ENCODE measurements at places on chromosomes 5 and 9.
A peak's percentile ranks its signal among the peaks of the same experiment; 100 is the strongest.

GRCh38 chr5:87339986-87340385 lies 72.3 kb downstream of the RASA1 start:
- DNase-seq: no peak

DNA sequence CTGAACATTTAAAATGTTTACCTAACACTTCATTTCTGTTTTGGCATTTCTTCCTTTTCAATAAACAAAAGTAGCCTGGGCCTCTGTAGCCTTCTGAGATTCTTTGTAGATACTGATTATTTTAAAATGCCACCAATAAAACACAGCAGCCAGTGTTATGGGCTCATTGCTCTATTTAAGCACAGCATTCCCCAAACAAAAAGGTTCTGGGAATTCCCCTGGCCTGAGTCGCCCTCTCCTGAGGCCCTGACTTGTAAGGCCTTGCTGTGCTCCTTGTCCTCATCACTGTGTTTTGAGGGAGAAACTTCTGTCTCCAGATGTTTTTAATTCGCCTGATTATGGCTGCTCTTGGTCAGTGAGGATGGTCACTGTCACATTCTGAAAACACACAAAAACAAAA lies 33.0 kb upstream of the CTXN3 start:
- DNase-seq: no peak

DNA sequence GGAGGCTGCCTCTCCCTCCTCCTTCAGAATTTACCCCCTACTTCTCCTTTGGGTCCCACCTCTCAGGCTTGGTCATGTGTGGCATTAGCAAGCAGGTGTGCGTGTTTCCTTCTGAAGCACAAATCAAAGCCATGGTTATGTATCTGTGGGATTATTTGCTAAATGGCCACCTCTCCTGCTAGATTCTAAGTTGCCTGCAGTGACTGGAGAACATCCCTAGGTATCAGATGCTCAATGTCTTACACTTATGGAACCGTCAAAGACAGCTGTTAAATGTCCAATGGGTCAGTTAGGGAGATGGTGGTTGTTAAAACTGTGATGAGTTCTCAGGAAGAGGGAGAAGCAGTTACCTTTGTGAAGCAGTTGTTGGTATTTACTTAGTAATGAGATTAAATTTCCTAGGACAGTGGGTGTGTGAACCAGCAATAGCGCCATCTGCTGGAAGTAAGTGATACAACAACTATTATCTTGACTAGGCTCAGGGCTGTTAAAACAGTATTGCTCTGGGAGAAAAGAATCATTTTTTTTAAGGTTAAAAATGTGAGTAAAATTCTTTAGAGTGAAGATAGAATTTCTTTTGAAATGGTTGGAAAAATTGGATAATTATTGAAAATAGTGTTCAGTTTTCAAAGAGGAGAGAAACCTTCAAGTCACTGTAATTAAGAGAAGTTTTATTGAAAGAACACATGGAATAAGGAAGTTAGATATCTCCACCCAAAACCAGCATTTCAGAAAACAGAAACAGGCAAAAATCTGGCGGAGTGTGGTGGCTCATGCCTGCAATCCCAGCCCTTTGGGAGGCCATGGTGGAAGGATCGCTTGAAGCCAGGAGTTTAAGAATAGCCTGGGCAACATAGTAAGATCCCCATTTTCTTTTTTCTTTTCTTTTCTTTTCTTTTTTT lies 71.3 kb downstream of the TMC1 start:
- DNase-seq: no peak

DNA sequence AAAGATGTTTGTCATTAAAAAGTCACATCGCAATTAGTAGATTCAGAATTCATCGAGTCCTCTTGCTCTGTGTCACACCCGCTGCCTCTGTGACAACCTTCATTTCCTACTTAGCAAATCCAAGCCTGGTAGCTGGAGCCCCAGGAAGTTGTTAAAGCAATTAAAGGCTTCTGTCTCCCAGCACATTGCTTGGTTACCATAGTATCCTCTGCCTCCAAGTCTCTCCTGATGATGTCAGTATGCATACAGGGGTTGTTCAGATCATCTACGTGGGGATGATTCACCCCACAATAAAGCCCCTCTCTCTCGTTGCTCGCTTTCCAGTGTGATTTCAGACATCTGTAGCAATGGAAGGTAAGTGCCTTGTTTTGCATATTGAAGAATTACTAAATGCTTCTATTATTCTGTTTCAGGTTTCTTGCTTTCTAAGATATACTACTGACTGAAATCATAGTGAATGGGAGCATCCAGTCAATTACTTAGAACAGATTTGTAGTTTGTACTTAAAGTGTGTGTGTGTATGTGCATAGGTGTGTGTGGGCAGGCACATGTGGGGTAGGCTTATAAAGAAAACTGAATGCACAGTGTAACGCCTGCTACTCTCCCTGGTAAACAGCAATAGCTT lies 52.9 kb downstream of the PAM start:
- no peak for DNase-seq

- DNase-seq: no peak
Observed at GRCh38 chr5:115557667-115558387, 13.3 kb upstream of the FEM1C start.

DNA sequence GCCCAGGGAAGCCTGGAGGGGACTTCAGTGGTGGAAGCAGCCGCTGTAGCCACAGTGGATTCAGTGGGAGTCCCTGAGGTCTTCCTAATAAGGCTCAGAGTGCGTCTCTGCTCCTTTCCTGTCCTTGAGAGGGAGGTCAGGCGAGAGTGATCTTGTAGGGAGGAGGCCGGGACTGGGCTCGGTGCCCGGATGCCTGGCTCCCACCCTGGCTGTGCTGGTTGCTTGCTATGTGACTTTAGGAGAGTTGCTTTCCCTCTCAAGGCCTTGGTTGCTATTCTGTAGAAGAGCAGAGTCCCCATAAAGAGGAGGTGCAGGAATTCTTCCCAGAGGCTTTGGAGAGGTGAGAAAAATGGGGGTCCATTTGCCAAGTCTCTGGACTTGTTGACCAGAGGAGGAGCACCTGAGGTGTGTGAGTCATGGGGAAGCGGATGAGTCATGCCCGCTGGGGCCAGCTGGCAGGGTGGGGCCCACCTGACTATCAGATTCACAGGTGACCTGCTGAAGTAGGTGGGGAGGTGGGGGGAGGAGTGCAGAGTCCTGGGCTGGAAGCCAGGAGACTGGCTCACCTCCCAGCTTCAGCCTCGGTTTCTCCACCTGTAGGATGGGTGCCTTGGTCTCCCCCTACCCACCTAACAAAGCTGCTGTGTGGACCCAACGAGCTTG lies 13.8 kb downstream of the GSN start:
- DNase-seq: no peak

- no peak for DNase-seq
Observed at GRCh38 chr9:128429513-128430086, 8.9 kb downstream of the CERCAM start.

GRCh38 chr9:132239999-132240840 lies 78.4 kb downstream of the NTNG2 start:
- no peak for DNase-seq

- DNase-seq: no peak
Observed at GRCh38 chr9:129283705-129284606, 105.9 kb upstream of the IER5L start.

DNA sequence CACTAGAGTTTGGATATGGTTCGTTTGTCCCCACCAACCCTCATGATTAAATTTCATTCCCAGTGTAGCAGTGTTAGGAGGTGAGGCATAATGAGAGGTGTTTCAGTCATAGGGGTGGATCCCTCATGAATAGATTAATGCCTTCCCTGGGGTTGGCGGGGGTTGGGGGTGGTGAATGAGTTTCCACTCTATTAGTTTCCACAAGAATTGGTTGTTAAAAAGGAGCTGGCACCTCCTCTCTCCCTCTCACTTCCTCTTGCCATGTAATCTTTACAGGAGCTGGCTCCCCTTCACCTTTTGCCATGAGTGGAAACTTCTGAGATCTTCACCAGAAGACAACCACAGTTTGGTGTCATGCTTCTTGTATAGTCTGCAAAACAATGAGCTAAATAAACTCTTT lies 333.7 kb downstream of the ENC1 start:
- DNase-seq: no peak

- no peak for DNase-seq
Observed at GRCh38 chr9:92297611-92298010, 4.1 kb upstream of the IARS1 start.

DNA sequence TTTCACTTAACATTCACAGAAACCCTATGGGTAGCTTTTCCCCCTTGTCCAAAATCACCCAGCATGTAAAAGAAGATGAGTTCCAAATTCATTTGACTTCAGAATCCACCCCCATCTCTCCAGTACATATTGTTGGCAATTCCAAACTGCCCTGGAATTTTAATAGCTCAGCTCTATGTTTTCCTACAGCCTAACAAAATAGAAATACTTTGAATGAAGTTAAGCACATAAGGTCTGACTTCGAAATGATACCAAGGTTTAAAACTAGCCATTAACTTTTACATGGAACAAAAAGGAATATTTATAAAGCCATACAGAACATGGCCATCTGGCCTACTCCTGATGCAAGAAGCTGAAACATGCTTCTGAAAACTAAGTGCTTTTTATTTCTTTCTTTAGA lies 634.3 kb downstream of the PDE4D start:
- no peak for DNase-seq

DNA sequence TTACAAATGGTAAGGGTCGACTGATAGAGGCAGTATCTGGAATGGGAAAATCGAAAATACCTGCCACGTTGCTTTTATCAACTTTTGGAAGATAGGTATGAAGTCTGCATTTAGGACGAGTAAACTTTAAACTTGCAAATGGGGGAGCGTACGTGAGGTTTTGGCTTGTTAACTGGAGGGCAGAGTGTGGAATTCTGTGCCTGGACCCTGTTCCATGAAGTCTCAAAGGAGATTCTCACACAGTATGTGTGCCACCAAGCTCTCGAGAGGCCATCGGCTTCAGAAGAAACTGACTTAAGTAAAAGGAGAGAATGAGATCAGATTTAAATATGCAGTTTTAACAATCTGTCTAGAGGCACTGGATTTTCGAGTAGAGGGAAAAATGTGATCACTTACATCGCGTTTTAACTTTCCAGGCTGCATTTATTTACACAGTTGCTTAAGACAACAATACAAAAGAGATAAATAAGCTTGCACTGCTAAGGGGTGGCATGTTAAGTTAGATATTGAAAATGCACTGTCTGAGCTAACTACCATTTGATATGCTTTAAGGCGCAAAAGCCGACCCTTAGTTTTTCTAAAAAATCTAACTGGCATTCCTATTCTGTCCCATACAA lies 401.6 kb downstream of the EBF1 start:
- DNase-seq: no peak

GRCh38 chr9:2962471-2963172 lies 118.7 kb upstream of the PUM3 start:
- DNase-seq: no peak

DNA sequence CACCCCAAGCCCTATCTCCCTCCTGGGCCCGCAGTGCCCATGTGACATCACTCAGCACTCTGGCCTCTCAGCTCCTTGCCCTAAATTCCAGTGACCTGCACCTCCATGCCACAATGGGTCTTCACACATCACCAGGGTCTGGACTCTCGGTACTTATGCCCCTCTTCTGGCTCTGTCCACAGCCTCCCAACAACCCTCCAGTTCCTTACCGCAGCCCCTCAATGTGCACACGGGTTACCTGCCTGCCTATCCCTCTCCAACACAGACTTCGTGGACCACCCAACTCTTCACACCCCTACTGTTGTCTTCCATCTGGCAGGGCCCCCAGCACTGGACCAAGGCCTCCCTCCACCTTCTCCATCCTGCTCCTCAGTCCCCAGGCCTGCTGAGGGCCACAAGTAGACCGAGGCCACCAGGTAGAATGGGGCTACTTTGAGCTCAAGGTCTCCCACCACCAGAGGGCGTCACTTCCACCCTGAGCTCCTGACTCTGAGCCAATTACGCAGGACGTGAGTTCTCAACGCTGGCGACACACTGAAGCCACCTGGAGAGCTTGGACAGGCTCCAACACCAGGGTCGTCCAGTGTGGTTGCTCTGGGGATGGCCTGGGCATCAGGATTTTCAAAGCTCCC lies 172.1 kb downstream of the GABBR2 start:
- DNase-seq: peak; percentile 27

- no peak for DNase-seq
Observed at GRCh38 chr5:57613741-57614140, 131.1 kb upstream of the ACTBL2 start.

DNA sequence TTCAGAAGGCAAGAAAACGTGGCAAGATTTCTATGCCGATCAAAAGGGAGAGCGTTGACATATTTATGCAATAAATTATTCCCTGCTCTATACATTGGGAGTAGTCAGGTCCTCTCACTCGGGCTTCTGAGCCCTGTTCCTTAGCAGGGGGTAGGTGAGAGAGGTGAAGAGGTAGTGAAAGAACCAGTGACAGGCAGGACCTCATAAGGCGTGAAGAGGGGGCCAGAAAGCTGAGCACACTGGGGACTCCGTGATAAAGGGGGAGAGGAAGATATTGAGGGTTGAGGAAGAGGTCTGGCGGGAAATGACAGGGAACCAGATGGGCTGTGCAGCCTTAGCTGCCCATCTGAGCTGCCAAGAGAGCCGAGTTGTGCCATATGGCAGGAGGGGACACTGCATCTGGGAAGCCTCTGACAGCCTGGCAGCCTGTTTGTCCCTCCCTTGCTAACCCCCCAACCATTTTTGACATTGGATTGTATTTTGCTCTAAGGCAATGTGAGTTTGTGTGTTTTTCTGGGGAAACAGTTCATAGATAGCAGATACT lies 782 bp upstream of the CDC20B start:
- DNase-seq: no peak

- no peak for DNase-seq
Observed at GRCh38 chr9:120236596-120236995, 343.4 kb downstream of the CDK5RAP2 start.

DNA sequence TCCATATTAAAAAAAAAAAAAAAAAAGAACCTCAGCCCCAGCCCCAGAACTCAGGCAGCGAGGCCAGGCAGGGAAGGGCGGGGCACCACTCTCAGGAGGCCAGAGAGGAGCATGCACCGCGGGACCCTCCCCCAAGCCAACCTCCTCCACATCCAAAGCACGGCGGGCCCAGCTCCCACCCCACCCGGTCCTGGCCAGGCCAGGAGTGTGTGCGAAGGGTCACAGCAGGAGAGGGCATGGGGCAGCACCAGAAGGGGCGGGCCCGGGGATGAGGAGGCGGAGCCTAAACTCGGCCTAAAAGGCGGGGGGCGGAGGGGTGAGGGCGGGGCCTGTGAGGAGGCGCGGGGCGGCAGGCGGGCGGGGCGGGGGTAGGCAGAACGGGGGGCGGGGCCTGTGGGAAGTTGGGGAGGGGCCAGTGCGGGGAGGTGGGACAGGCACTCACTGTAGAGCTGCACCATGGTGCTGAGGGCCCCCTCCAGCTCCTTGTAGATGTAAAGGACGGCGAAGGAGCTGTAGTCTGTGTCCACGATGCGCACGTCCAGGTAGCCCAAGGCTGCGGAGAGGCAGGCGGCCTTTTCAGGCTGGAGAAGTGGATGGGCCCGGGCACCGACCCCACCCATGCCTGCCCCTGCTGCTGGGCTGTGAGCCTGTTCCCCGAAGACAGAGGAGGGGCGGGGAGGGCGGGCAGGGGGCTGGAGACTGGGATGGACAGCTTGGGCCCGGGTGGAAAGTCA lies 1.2 kb downstream of the LCN15 start:
- DNase-seq: peak; percentile 40

All from activated CD4-positive, alpha-beta T cell treated with anti-CD3 and anti-CD28 coated beads for 24 hours (primary cell).